ENCODE measurements at places on chromosomes 11 and 22. TPM values are rescaled to one million over a fixed set of nuclear protein-coding genes. Genes with fewer than 3 reads are reported as not detected.

The OR5P2 gene
- not detected for total RNA-seq

The ACO2 gene
- total RNA-seq = 82.2 TPM

The KRTAP5-10 gene
- total RNA-seq = not detected

The TST gene
- total RNA-seq = 1.2 TPM

The HOATZ gene
- not detected for total RNA-seq

The SLC37A2 gene
- 1.5 TPM for total RNA-seq

The RIMBP3C gene
- 2.8 TPM for total RNA-seq

The GGTLC3 gene
- not detected for total RNA-seq

All from T-cell (primary cell).